ENCODE measurements at places on chromosomes 13 and 19.
A peak's percentile ranks its signal among the peaks of the same experiment; 100 is the strongest.

- no peak for DNase-seq
Measured at GRCh38 chr13:71758828-71759227, 108.2 kb downstream of the DACH1 start.

- no peak for DNase-seq
Measured at GRCh38 chr13:104008541-104009435, 942.6 kb upstream of the SLC10A2 start.

- DNase-seq, result no peak
Measured at GRCh38 chr13:100694722-100695508, 20.3 kb upstream of the TMTC4 start.

DNA sequence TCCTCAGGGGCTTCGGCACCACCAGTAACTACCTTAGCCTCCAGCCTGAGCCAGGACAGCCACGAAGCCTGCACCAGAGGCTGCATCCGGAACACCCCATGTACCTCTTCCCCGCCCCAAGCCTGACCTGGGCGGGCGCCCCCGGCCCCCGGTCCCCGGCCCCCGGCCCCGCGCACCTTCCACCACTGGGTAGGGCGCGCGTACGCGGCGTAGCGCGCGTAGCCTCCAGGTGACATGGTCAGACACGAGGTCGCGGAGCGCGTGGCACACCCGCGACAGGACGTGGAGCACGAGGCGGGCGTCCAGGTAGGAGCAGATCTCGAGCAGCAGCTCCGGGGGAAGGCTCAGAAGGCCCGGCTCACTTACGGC lies 450 bp downstream of the FBXW9 start:
- DNase-seq, result no peak

- DNase-seq, result no peak
Measured at GRCh38 chr13:91400063-91400399, 1.6 kb downstream of the GPC5 start.

DNA sequence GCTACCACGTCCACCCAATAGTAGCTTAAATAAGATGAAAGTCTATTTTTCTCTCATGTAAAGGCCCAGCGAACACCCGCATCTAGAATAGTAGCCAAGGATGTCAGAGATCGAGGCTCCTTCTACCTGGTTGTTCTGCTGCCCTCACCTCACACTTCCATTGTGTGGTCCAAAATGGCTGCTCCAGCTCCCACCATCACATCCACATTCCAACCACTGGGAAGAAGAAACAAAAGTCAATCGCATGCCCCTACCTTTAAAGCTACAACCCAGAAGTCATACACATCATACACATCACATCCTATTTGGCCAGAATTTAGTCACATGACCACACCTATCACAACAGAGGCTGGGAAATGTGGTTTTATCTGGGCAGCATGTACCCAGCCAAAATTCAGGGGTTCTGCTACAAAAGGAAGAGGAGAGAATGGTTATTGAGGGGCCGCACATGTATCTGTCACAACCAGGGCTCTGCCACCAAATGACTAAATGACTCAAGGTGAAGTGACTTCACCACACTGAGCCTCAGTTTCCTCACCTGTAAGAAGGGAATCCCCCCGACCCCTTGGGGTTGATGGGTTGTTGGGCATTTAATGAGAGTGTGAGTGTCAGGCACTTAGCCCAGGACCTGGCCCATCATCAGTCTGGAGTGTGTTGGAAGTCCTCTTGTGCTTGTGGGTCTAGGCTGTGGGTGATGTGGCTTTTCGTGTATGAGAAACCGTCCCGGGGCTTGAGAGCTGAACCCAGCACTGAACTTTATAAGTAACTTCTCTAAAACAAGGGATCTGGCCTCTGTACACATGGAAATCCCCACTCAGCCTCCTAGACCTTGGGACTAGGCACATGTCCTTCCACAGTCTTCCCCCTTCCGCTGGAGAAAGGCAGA lies 10.2 kb upstream of the CBLC start:
- peak; percentile 44 for DNase-seq

- DNase-seq, result no peak
Measured at GRCh38 chr13:26518451-26518959, 39.0 kb upstream of the WASF3 start.

DNA sequence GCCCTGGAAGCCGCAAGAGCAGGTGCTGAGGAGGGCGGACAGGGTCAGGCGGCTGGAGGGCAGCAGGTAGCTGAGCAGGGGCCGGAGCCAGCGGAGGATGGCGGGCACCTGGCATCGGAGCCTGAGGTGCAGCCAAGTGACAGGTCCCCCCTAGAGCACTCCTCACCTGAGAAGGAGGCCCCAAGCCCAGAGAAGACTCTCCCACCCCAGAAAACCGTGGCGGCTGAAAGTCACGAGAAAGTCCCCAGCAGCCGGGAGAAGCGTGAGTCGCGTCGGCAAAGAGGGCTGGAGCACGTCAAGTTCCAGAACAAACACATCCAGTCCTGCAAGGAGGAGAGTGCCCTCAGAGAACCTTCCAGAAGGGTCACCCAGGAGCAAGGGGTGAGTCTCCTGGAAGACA lies 20.5 kb upstream of the USE1 start:
- no peak for DNase-seq

- no peak for DNase-seq
Measured at GRCh38 chr19:13091400-13092157, 11.1 kb downstream of the LYL1 start.

DNA sequence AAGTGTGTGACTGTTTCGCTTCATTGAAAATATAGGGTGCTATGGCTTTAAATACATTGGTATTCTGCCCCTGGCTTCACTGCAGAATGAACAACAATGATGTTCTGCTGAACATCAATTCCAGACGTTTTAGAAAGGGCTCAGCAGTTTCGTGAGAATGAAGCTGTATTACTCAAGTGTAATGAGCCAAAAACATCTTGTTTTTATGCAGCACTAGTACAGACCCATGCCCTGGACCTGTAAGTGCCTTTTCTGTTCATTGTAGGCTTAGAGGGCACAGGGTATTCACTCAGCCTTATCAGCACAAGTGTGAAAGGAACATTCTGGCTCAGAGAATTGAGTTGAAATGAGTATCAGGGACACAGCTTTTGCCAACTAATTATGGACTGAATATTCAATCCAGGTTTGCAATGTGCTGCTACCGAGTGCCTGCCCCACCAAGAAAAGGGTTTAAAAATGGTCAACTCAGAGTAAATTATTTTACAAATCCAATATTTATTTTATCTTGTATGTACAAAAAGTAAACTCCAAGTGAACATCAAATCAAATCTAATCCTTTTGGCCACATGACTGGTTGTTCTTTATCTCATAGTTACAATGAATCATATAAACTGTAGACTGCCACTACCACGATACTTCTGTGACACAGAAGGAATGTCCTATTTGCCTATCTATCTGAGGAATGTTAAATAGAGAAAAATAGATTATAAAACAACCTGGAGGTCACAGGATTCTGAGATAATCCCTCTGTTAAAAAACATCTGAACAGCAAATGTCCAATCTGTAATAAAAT lies 362.8 kb downstream of the NALCN start:
- no peak for DNase-seq

- no peak for DNase-seq
Measured at GRCh38 chr13:68806125-68806524, 1301.5 kb upstream of the ATXN8OS start.

DNA sequence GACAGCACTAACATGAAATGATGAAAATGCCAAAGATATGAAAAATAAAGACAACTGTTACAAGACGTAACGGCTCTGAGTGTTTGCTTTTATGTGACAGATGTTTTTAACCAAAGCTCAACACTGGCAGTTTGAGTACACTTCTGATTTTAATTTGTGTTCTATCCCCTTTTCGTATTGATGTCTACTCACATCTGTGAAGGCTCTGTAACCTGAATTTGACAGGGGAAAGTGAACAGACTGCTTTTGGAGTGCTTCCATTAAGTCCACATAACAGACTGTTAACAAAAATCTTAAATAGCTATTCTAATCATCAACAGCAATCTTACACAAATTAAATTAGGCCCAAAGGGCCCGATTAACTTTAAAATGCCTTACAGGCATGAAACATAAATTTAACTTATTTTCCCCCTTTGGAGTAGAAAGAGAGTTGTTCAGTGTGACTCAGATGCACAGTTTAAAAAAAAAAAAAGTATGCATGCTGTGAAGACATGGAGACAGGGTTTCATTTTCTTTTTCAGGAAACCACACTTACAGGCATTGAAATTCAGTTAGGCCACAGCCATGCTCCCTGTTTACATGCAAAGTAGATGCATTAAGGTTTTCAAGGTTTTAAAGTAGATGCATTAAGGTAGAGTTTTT lies 16.3 kb upstream of the RNASEH2B start:
- DNase-seq, result peak; percentile 89

DNA sequence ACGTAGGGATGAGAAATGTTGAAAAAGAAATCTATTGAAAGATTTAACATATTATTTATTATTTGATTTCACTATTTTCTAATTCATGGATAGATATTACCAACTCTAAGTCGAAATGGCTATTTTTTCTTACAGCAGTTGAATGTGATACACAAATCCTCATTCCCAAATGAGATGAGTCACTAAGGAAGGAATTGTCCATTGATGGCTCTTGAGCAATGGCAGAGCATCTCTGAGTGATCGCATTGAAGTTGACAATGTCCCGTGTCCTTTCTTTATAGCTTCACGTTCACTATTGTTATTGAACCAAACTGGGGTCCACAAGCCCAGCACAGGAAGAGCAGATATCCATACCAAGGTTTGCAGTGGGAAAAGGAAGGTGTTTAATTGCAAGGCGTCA lies 648.3 kb upstream of the SPRY2 start:
- no peak for DNase-seq

GRCh38 chr13:27352698-27353097 lies 71.7 kb upstream of the GTF3A start:
- DNase-seq, result no peak

DNA sequence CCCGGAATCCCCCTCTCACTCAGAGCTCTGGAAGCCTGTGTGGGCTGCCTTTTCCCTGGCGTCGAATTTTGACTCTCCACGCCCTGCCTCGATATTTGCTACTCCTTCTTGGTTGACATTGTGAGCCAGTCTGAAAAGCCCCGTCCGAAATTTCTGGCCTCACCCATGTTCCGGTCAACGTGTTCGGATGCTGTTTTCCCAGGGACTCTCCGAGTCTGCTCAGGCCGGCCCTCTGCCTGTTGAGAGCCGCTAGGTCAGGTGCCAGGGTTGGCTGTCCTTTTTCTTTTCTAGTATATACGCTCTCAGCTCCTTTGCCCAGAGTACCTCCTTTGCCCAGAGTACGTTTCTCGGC lies 6.8 kb upstream of the DGKH start:
- peak; percentile 83 for DNase-seq

GRCh38 chr13:29963089-29963488 lies 112.7 kb upstream of the UBL3 start:
- no peak for DNase-seq

DNA sequence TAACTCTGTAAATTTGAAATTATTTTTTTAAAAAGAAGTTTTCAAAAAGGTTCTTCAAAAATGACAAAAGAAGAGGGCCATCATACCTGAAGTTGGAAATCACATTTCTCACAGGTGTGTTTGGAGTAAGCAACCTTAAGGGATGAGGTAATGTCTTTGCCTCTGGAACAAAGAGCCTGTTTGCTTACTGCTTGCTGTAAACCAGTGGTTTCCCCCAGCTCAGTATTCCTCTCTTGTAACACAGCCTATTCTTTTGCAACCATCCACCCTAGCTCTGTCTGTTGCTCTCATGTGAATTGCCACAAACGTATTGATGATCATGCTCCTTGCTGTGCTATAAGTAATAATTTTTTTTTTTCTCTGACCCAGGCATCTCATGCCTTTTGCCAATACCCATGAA lies 38.1 kb downstream of the UCHL3 start:
- no peak for DNase-seq

DNA sequence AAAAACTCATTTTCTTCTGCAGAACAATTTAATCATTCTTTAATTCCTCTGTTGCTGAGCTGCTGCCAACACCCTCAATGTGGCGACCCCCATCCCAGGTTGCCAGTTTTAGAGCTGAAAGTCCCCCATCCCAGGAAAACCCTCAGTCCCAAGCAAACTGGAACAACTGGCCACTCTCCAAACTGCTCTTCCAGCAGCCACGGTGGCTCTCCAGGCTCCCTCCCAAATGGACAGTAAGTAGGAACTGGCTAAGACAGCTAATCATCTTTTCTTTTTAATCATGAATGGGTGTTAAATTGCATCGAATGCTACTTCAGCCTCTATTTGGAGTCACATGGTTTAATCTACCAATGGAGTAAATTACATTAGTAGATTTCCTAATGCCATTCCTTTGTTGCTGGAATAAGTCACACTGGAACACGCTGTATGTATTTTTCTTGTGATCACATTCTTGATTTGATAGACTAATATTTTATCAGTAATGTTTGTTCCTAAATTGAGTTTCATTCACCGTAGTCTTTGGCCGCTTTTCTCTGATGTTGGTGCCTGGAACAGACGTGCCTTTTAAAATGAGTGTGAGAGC lies 33.7 kb upstream of the VSTM2B start:
- no peak for DNase-seq

- no peak for DNase-seq
Measured at GRCh38 chr13:80441968-80442367, 101.0 kb upstream of the SPRY2 start.

- no peak for DNase-seq
Measured at GRCh38 chr13:27971776-27972477, 2.8 kb upstream of the CDX2 start.

- no peak for DNase-seq
Measured at GRCh38 chr13:73865027-73865426, 269.2 kb downstream of the KLF12 start.

DNA sequence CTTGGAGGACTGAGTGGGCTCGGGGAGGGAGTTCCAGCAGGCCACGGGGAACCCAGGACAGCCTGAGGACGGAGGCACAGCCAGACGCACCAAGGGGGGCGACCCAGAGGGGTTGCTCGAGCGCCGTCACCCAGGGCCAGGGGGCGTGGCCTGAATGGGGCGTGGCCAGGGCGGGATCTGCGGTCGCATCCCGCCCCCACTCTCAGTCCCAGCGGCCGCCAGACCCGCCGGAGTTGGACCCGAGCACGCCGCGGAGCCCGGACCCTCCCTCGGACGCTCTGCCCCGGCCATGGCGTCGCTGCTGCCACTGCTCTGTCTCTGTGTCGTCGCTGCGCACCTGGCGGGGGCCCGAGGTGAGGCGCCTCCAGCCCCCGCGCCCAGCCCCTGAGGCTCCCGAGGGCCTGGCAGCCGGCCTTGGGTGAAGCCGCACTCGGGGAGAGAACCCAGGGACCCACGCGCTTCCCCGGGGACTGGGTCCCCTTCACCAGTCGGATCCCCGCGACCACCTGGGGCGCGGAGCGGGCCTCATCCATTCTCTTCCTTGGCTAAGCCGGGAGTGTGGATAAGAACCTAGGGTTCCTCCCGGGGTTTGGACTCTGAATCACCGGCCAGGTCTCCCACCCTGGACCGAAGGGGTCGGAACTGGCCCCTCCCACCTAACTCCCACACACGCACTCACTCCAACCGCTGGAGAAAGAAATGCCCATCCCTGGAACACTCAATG lies at the start of gene CILP2:
Gene CILP2, plus strand, starts transcription at position 205 of the 724 bp plus-strand sequence. Its CDS starts 85 bp downstream, at position 290.
- DNase-seq, result no peak

GRCh38 chr19:5063873-5064645 lies 95.1 kb downstream of the KDM4B start:
- no peak for DNase-seq

- no peak for DNase-seq
Measured at GRCh38 chr19:55220525-55220924, 8.0 kb downstream of the TMEM86B start.
